Nephron progenitor cell (in vitro differentiated cells): ENCODE measurements at places on chromosomes 4 and X.

- DNase-seq: no peak
These were observed 296.2 kb downstream of the INPP4B start for GRCh38 chr4:142549726-142550463.

DNA sequence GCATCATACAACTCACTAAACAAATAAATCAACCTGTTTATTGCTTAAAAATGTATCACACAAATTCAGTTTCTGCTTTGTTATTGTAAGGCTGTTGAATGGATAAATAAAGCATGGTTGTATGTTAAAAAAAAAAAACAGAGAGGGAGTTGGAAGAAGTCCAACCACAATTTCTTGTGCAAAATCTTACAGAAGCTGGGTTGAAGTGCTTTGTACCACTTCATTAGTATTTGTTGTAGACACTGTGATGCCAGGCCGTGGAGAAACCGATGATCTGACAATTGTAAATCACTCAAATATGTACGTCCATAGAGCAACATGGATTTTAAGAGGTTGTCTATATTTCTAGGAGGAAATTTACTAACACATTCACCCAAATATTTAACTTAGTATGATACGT lies 132.6 kb upstream of the MXRA5 start:
- no peak for DNase-seq

- DNase-seq: no peak
These were observed 166.5 kb upstream of the PUDP start for GRCh38 chrX:7314425-7314824.

- no peak for DNase-seq
These were observed 371.4 kb upstream of the FAM241A start for GRCh38 chr4:111773858-111774257.

- DNase-seq: no peak
These were observed 849.6 kb upstream of the POU3F4 start for GRCh38 chrX:82658492-82658891.

GRCh38 chr4:105630670-105631655 lies 77.5 kb downstream of the INTS12 start:
- no peak for DNase-seq

DNA sequence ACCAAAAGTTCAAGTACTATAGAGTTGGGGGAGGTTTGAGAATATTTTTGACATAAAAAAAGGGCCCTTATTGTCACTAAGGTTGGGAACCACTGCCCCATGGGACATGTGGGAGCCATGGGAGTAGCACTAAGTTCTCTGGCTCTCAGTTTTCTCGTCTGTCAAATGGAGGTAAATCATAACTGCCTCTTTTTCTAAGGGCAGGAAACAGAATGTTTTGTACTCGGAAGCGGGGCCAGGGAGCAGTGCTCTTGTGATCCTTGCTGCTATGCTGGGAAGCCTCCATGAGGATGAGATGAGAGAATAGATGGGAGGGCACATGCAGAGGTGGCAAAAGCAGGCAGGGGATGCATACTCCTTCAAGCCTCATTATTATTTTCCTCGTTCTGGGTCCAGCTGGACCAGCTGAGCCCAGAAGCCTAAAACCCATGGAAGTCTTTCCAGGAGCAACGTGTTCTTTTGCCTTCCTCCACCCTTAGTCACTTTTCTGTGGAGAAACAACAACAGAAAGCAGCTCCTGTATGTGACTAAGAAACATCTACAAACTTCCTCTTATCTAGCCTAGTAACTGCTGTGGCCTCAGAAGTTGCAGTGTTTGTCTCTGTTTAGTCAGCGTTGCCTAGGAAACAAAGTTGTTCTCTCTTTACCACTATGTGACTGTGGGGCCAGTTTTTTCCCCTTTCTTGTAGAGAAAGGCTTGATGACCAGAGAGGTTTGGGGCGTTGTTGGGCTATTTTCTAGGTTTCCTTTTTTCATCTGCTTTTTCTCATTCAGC lies 64.8 kb downstream of the TSC22D3 start:
- DNase-seq: no peak

DNA sequence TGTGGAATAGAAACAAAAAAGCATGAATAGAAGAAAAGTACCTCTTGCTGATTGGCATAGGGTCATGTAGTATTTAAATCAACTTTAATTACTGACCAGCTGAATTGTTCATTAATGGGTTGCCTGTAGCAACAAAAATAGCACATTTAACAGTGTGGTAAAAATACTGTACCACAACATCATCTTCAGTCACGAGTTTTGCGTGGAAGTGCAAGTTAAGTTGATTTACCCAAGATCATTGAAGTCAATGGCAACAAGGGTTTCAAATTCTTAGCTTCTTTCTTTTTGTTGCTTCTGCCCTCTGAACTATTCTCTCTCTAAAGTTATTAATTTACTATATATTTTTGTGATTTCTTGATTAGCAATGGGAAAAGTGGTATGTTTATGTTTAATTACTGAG lies 526.6 kb downstream of the C4orf33 start:
- no peak for DNase-seq

- no peak for DNase-seq
These were observed 127.9 kb upstream of the PPP3CA start for GRCh38 chr4:101475246-101475645.

DNA sequence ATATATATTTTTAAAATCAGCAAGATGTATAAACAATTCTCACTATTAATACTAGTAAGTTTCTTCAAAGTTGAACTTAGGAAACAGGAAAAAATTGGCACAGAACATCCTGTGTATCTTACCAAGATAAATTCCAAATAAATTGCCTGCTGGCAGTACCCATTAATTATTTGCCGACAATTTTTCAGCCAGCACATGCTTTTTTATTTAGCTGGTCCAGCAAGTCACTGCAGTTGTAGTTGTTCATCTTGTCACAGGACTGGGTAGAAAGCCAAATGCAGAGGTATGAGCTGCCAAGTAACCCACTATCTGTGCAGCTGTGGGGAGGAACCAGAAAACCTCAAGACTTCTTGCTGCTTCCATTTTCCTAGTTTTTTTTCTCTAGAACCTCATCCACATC lies 113.4 kb downstream of the PACRGL start:
- no peak for DNase-seq

DNA sequence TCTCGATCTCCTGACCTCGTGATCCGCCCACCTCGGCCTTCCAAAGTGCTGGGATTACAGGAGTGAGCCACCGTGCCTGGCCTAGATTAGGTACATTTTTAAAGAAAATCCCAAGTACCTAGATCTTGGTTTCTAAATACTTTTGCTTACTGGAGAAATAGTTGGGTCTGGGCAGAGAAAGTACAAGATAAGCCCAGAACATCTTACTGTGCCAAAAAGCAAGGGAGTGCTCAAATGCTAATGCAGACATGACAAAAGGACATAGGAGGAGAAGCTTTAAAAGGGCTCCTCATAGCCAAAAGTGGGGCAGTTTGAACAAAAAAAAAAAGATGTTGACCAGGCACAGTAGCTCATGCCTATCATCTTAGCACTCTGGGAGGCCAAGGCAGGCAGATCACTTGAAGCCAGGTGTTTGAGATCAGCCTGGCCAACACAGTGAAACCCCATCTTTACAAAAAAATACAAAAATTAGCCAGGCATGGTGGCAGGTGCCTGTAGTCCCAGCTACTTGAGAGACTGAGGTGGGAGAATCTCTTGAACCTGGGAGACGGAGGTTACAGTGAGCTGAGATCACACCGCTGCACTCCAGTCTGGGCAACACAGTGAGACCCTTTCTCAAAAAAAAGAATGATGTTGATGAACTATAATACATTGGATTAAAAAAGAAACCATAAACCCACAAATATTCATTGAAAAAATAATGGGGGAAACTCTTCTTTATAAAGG lies 107.5 kb downstream of the APBB2 start:
- no peak for DNase-seq

- no peak for DNase-seq
These were observed 216.2 kb downstream of the HS6ST2 start for GRCh38 chrX:132742246-132742645.

DNA sequence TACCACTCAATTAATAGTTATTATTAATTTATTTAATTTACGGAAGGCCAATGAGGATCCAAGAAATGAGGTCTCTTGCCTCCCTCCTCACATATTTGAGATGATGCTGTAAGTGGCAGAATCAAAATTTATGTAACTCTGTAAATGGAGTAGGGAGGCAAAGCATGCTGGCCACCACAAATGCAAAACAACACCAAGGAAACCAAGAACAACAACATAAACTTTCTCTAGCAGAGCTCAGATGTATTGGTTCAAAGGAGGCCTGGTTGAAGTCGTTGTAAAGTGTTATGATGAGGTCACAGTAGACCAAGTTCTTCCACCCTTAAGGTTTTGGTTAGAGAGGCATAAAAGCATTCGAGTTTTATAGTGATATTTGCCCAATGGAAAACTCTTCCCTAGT lies 194.8 kb upstream of the FAT1 start:
- DNase-seq: no peak

DNA sequence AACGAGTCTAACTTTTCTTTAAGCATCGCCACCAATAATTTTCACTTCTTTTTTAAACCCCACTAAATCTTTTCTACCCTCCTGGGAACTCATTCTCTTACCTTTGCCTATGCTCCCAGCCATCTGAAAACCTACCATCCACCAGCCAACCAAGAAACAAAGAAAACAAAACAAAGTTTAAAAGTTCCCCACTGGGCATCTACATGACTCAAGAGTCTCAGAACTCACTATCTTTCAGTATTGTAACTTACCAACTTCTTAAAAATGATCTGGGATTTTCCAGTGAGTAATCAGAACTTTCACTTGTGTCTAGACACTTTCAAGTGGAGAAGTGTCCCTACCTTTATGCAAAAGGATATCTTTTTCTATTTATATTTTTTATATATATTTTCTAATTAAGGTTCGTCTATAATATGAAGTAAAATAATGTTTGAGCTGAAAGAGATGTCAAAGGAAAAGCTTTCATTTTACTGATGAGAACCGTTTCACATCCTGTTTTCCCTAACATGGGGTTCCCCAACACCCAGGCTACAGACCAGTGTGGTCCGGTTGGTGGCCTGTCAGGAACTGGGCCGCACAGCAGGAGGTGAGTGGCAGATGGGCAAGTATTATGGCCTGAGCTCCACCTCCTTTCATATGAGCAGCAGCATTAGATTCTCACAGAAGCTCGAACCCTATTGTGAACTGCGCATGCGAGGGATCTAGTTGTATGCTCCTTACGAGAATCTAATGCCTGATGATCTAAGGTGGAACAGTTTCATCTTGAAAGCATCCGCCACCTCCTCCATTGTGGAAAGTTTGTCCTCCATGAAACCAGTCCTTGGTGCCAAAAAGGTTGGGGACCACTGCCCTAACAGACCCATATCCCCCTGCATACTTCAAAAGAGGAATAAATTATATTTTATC lies 9.8 kb upstream of the TIGD2 start:
- no peak for DNase-seq

DNA sequence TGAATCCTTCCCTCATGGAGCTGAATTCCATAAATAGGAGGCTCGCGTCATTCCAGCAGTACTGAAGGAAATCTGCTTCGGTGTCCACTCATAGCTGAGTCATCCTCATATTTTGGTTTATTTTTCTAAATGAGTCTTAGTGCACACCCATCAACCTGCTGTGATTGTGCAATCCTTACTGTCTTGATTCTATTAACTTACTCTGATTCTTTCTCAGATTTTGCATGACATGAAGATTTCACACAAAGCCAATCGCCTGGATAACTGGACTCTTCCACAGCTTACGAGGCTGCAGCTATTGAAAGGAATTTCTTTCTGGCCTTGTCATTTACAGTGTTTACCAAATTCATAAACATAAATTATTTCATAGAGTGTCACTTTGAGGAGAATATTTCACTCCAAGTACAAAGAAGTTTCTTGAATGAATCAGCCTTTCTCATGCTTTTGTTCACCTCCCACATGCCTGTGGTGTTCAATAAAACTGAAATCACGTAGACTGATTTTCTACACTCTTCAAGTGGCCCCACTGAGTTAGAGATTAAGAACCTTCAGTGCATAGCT lies 207.6 kb upstream of the SLITRK2 start:
- no peak for DNase-seq
